Ureter (tissue), 1 donor: ENCODE measurements at places on chromosomes 4 and X. TPM values are rescaled to one million over a fixed set of nuclear protein-coding genes. Genes with fewer than 3 reads are reported as not detected.

- DNase-seq, result no peak
These were observed 601.4 kb upstream of the ACTRT1 start for GRCh38 chrX:128653524-128654060.

Gene DCHS2
- 1.8 TPM for total RNA-seq

DNA sequence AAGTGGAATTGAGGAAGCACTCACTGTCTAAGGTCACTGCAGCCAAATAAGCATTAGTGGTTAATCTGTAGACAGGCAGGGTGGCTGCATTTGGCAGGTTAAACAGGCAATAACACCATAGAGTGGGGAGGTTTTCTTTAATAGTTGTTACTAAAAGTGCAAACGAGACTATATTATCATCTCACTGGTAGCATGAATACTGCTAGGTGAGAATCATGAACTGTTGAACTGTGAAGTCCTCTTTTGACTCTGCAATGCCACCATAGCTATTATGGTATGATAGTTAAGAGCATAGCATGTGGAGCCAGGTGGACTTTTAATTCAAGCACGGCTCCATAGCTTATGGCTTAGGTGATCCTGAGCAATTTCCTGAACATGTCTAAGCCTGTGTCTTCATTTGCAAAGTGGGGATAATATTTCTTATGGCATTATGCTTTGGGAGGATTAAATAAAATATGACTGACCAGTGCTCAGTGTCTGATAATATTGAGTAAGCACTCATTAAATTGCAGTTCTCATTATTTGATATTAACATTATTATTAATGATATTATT, 235.6 kb upstream of the HHIP start:
- no peak for DNase-seq

DNA sequence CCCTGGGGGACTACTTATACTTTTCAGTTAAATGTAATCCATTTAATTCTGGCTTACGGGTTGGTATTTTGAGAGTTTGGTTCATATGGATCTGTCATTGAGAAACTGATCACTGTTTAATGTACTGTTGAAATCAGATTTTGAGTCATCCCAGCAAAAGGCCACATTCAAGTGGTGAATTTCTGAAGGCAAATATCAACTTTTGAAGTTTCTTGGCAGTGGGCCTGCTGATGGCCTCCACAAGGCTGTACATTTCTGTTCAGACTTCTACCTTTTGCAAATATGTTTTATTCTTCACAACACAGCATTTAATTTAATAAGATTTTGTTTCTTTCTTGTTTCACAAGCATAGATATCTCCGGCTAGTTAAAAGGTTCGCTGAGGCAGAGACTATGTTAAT, 138.7 kb downstream of the PDGFC start:
- DNase-seq, result no peak

Gene ZIC3
- total RNA-seq, result not detected

Gene GPR34
- 7.1 TPM for total RNA-seq

Gene IQSEC2
- total RNA-seq, result 31.7 TPM

Gene WAS
- 4.8 TPM for total RNA-seq
